ENCODE measurements at places on chromosomes 16 and 17. TPM values are rescaled to one million over a fixed set of nuclear protein-coding genes. Genes with fewer than 3 reads are reported as not detected.
A peak's percentile ranks its signal among the peaks of the same experiment; 100 is the strongest.

SCIMP gene
- total RNA-seq: not detected

IGF2BP1 gene
- total RNA-seq: 0.59 TPM

SNX20 gene
- total RNA-seq: not detected

GRCh38 chr17:49291929-49292328 is 61.3 kb upstream of the PHOSPHO1 start:
- no peak overlapping the region for H3K27ac ChIP-seq
- peaks cover 16% of the 10 kb centered on the region for H3K36me3 ChIP-seq
- no peaks in the 10 kb centered on the region for H3K27me3 ChIP-seq
- no peak overlapping the region for H3K4me3 ChIP-seq
- DNase-seq: no peak

DNA sequence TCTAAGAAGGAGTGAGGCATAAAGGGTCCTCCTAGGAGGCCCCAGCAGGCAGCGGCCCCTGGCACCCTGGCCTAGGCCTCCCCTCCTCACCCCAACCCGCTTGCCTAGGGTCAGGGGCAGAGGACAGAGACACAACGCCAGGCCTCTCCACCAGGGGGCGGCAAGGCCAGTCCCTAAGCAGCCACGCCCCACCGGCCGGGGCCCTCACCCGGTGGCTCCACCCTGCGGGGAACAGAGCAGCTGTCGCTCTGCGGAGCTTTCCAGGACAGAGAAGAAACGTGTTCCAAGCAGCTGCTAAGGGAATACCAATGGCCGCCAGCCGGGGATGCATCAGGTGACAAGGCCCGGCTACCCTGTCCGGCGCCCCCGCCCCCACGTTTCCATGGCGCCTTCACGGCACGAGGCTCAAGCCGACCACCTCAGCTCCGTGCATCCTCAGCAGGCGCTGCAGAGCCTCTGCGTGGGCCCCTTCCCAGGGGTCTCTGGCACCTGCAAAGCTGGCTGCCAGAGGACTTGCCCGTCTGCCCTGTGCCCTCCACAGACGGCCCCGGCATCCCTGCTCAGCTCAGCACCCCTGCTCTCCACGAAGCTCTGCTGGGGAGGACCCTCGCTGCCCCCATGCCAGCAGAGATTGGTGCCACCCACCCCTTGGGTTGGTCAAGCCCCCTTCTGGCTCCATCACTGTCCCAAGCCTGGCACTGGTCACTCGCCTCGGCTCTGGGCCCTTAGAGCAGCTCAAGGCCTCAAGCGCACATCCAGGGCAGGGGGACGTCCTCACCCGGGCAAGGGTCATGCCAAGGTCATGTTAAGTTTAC is 5.6 kb downstream of the ZNF598 start:
- peak; percentile 100 for DNase-seq
- H3K27me3 ChIP-seq: no peaks in the 10 kb centered on the region
- no peak overlapping the region for H3K27ac ChIP-seq
- H3K36me3 ChIP-seq: peaks cover 42% of the 10 kb centered on the region

GRCh38 chr16:73285436-73286201 is 237.7 kb upstream of the ZFHX3 start:
- H3K27ac ChIP-seq: no peak overlapping the region
- peak; percentile 32 for DNase-seq
- H3K4me3 ChIP-seq: no peak overlapping the region
- no peaks in the 10 kb centered on the region for H3K4me1 ChIP-seq

IGFBP4 gene
- total RNA-seq: 801 TPM

- DNase-seq: peak; percentile 94
- H3K4me3 ChIP-seq: peak within 1 kb of the TSS; percentile 77
- peaks cover 23% of the 10 kb centered on the region for H3K4me1 ChIP-seq
- H3K36me3 ChIP-seq: no peaks in the 10 kb centered on the region
- H3K27ac ChIP-seq: peak within 1 kb of the TSS; percentile 41
- H3K27me3 ChIP-seq: peaks cover 6% of the 10 kb centered on the region
Observed at GRCh38 chr17:75878174-75878998, at the start of gene TRIM47. TSS of gene TRIM47 (minus strand) at chr17:75878581. CDS start at chr17:75878548, 33 bp downstream.

PHKB gene
- 76.4 TPM for total RNA-seq

- H3K27me3 ChIP-seq: no peaks in the 10 kb centered on the region
- H3K27ac ChIP-seq: no peak overlapping the region
- H3K36me3 ChIP-seq: no peaks in the 10 kb centered on the region
- H3K4me3 ChIP-seq: no peak overlapping the region
Observed at GRCh38 chr16:63578791-63579190, 1542.6 kb upstream of the CDH8 start.

DNA sequence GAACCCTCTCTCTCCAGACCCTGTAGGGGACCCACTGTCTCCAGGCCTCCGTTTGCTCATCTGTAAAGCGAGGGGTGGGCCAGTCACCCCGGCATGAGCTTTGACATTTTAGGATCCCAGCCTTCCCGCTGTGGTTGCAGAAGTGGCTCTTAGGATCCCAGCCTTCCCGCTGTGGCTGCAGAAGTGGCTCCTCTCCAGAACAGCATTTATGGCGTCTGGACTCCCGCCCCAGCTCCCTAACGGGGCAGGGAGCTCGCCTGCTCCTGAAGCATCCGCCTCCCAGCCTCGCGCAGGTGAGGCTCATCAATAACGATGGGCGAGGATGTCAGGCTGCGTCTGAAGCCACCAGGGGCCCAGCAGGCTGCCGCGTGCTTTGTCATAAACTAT is 222.3 kb upstream of the TNRC6C start:
- no peak for DNase-seq
- no peak overlapping the region for H3K27ac ChIP-seq
- no peaks in the 10 kb centered on the region for H3K4me1 ChIP-seq
- H3K36me3 ChIP-seq: no peaks in the 10 kb centered on the region
- H3K27me3 ChIP-seq: peaks cover 45% of the 10 kb centered on the region
- no peak overlapping the region for H3K4me3 ChIP-seq

GRCh38 chr17:63189082-63189481 is 223.0 kb downstream of the TANC2 start:
- peaks cover 16% of the 10 kb centered on the region for H3K4me1 ChIP-seq
- H3K27me3 ChIP-seq: no peaks in the 10 kb centered on the region
- DNase-seq: peak; percentile 56
- no peak overlapping the region for H3K4me3 ChIP-seq
- peaks cover 3% of the 10 kb centered on the region for H3K36me3 ChIP-seq
- H3K27ac ChIP-seq: peak overlapping the region; percentile 52

DNA sequence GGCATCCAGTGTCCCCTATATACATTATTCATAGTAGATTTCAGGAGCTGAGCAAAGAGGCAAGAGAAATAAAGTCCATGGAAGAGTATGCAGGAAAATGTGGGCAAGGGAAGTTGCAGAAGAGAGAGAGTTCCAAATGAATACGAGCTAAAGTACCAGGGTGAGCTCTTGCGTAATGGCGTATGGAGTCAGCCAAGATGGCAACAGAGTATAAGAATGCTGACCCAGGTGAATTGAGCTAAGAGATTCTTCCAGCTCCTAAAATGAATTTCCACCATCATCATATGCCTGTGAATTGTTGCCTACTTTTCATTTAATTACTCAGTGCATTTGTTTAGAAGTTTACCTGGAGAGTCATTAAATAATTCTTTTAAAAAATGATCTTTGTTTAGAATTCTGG is 153.2 kb upstream of the CNTNAP4 start:
- no peak for DNase-seq
- no peak overlapping the region for H3K27ac ChIP-seq
- H3K36me3 ChIP-seq: no peaks in the 10 kb centered on the region

- no peak overlapping the region for H3K4me3 ChIP-seq
- H3K4me1 ChIP-seq: peaks cover 14% of the 10 kb centered on the region
- no peak for DNase-seq
- H3K27me3 ChIP-seq: no peaks in the 10 kb centered on the region
- no peaks in the 10 kb centered on the region for H3K36me3 ChIP-seq
Observed at GRCh38 chr17:75398279-75398678, 7.2 kb downstream of the GRB2 start.

DNA sequence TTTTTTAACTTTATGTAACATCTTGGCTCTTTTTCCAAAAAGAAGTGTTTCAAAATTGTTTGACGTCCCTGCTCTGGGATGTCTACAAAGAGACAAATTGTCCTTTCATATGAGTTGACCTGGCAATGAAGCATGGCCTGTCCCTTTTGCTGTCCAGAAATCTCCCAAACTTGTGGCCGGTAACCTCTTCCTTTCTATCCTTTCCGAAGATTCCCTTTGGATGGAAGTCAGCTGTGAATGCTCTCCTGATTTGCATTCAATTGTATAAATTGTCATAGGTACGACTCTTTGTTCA is 40.9 kb upstream of the FAM20A start:
- H3K36me3 ChIP-seq: no peaks in the 10 kb centered on the region
- DNase-seq: no peak
- H3K4me1 ChIP-seq: peaks cover 10% of the 10 kb centered on the region
- peaks cover 10% of the 10 kb centered on the region for H3K27me3 ChIP-seq
- H3K4me3 ChIP-seq: no peak overlapping the region

DNA sequence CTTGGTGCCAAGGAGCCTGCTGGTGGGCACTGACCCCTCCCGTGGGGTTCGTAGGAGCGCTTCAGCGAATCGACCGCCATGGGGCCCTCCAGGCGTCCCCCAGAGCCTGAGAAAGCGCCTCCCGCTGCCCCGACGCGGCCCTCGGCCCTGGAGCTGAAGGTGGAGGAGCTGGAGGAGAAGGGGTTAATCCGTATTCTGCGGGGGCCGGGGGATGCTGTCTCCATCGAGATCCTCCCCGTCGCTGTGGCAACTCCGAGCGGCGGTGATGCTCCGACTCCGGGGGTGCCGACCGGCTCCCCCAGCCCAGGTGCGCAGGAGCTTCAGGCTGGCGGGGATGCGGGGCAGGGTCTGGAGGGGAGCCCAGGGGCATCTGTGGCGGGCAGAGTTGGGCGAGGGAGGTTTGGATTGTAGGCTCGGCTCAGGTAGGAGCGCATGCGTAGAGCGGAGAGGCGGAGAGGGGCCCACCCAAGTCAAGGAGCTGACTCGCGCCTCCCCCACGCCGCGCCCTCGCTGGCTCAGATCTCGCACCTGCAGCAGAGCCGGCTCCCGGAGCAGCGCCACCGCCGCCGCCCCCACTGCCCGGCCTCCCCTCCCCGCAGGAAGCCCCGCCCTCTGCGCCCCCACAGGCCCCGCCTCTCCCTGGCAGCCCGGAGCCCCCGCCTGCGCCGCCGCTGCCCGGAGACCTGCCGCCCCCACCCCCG is 19.8 kb downstream of the FMNL1 start:
- H3K36me3 ChIP-seq: no peaks in the 10 kb centered on the region
- DNase-seq: no peak
- H3K27ac ChIP-seq: no peak overlapping the region
- H3K4me3 ChIP-seq: no peak overlapping the region

TNK1 gene
- total RNA-seq: not detected

GRCh38 chr16:70778901-70779309 is 22.1 kb downstream of the VAC14 start:
- H3K27me3 ChIP-seq: no peaks in the 10 kb centered on the region
- no peak overlapping the region for H3K4me3 ChIP-seq
- peaks cover 10% of the 10 kb centered on the region for H3K4me1 ChIP-seq
- peaks cover 37% of the 10 kb centered on the region for H3K36me3 ChIP-seq
- no peak overlapping the region for H3K27ac ChIP-seq

GRCh38 chr16:28923652-28924398 is 1.2 kb downstream of the RABEP2 start:
- no peak overlapping the region for H3K27ac ChIP-seq
- H3K4me3 ChIP-seq: peak overlapping the region; percentile 98
- H3K27me3 ChIP-seq: no peaks in the 10 kb centered on the region
- DNase-seq: peak; percentile 27
- H3K4me1 ChIP-seq: peaks cover 10% of the 10 kb centered on the region

- DNase-seq: peak; percentile 53
- H3K36me3 ChIP-seq: no peaks in the 10 kb centered on the region
- H3K4me1 ChIP-seq: no peaks in the 10 kb centered on the region
Observed at GRCh38 chr16:79640513-79641360, 40.2 kb upstream of the MAF start.

CYLD gene
- 61.9 TPM for total RNA-seq

GRCh38 chr17:16434662-16435061 is 19.3 kb downstream of the TRPV2 start:
- DNase-seq: no peak
- H3K4me3 ChIP-seq: no peak overlapping the region
- H3K27ac ChIP-seq: no peak overlapping the region
- H3K36me3 ChIP-seq: peaks cover 20% of the 10 kb centered on the region
- H3K27me3 ChIP-seq: no peaks in the 10 kb centered on the region
- H3K4me1 ChIP-seq: peaks cover 4% of the 10 kb centered on the region

GLIS2 gene
- 5.4 TPM for total RNA-seq

- H3K36me3 ChIP-seq: peaks cover under 1% of the 10 kb centered on the region
- H3K27ac ChIP-seq: no peak overlapping the region
- no peak overlapping the region for H3K4me3 ChIP-seq
- DNase-seq: no peak
- no peaks in the 10 kb centered on the region for H3K27me3 ChIP-seq
Observed at GRCh38 chr16:2031081-2031577, 4.4 kb downstream of the NHERF2 start.

MSLN gene
- 1.2 TPM for total RNA-seq

DNA sequence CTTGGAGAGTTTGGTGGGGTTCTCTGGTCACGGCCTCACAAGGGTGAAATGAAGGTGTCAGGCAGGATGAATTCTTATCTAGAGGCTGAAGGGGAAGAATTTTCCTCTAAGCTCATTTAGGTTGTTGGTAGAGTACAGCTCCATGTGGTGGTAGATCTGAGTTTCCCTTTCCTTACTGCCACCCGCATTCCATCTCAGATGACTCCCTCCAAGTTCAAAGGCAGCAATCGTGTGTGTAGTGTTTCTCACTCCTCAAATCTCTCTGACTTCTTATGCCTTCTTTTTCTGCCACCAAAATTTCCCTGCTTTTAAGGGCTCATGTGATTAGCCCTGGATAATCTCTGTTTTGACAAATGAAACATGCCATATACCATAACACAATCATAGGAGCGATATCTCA is 135.5 kb upstream of the MYOCD start:
- no peak overlapping the region for H3K4me3 ChIP-seq
- no peaks in the 10 kb centered on the region for H3K36me3 ChIP-seq
- H3K27me3 ChIP-seq: no peaks in the 10 kb centered on the region
- no peaks in the 10 kb centered on the region for H3K4me1 ChIP-seq
- DNase-seq: no peak

- DNase-seq: no peak
- H3K4me3 ChIP-seq: no peak overlapping the region
- peaks cover 6% of the 10 kb centered on the region for H3K4me1 ChIP-seq
- no peaks in the 10 kb centered on the region for H3K36me3 ChIP-seq
- peaks cover 13% of the 10 kb centered on the region for H3K27me3 ChIP-seq
Observed at GRCh38 chr17:81967244-81967532, 6.2 kb upstream of the NOTUM start.

ZG16 gene
- not detected for total RNA-seq

DNA sequence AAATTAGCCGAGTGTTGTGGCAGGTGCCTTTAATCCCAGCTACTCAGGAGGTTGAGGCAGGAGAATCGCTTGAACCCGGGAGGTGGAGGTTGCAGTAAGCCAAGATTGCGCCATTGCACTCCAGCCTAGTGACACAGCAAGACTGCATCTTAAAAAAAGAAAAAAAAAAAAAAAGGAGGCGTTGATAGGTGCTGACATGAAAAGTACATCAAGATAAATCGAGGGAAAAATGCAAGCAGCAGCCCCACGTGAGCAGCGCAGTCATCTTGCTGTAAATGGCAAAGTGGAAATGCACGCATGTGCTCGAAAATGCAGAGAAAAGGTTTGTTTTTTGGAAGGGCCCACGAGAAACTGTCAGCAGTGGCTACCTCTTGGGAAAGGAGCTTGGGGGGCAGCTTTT is 20.9 kb downstream of the MXRA7 start:
- DNase-seq: no peak
- H3K36me3 ChIP-seq: peaks cover 44% of the 10 kb centered on the region
- H3K27me3 ChIP-seq: no peaks in the 10 kb centered on the region
- H3K27ac ChIP-seq: peak overlapping the region; percentile 92
- no peak overlapping the region for H3K4me3 ChIP-seq

- no peak overlapping the region for H3K4me3 ChIP-seq
- H3K4me1 ChIP-seq: peaks cover 5% of the 10 kb centered on the region
- no peaks in the 10 kb centered on the region for H3K27me3 ChIP-seq
- no peak overlapping the region for H3K27ac ChIP-seq
Observed at GRCh38 chr17:9424071-9424640, 151.5 kb downstream of the STX8 start.
